Liver (tissue), 10 donors: ENCODE measurements at places on chromosomes 2 and 18. TPM values are rescaled to one million over a fixed set of nuclear protein-coding genes. Genes with fewer than 3 reads are reported as not detected.

DNA sequence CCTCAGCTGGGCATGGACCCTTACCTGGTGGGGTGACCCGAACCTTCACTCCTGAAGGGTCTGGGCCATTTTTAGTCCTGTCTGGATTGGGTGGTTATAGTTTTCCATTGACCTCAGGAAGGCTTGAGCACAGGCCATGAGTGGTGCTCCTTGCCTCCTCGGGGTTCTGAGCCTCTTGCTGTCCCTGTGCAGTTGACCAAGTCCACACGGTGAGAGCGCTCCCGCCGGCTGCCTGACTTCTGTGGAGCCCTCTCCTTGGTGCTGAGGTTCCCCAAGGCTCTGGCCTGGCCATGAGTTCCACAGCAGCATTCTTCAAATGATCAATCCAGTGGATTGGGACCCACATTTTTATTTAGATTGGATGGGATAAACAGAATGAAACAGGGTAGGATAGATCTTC is 159.5 kb downstream of the SEPTIN10 start:
- H3K4me1 ChIP-seq: peaks cover 25% of the 10 kb centered on the region
- H3K27me3 ChIP-seq: no peaks in the 10 kb centered on the region
- no peak overlapping the region for H3K27ac ChIP-seq
- no peaks in the 10 kb centered on the region for H3K36me3 ChIP-seq

DNA sequence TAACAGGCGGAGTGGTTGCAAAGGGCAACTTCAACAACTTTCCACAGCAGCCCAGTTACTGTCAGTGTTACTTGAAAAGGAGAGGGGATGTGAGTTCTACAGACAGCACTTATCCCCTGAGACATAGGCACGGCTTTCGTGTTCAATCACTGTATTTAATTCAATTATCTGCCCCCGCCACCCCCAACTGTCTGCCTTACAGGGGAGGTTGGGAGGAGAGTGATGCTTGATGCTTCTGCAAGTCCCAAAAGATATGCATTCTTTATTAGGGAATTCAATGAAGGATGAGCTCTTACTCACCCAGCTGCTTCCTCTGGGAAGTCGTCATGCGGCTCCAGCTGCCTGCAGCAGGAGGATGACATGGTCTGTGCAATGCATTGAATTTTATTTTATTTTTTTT is 639.9 kb downstream of the DCC start:
- H3K4me1 ChIP-seq: no peaks in the 10 kb centered on the region
- no peak overlapping the region for H3K27ac ChIP-seq
- DNase-seq: no peak
- no peaks in the 10 kb centered on the region for H3K27me3 ChIP-seq

DNA sequence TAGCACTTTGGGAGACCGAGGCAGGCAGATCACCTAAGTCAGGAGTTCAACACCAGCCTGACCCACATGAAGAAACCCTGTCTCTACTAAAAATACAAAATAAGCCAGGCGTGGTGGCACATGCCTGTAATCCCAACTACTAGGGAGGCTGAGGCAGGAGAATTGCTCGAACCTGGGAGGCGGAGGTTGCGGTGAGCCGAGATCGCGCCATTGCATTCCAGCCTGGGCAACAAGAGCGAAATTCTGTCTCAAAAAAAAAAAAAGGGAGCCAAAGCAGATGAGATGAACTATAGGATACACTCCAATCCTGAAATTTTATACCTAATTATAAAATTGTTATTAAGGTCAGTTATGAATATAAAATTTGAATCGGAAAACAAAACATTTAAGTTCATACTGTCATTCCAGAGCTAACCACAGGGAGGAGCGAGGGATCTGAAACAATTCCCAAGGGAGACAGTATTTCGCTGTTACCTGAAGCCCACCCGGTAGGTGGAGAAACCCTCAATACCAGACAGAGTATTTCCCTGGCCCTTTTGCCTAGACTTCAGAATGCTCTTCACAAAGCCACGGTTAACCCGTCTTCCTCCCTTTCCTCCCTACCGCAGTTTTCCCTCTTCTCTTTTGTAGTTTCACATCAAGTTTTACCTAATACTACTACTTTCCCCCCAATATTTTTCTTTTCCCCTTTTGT is 1.4 kb downstream of the PPM1G start:
- DNase-seq: no peak
- no peak overlapping the region for H3K27ac ChIP-seq
- H3K4me3 ChIP-seq: peak overlapping the region; percentile 72
- H3K36me3 ChIP-seq: no peaks in the 10 kb centered on the region

DNA sequence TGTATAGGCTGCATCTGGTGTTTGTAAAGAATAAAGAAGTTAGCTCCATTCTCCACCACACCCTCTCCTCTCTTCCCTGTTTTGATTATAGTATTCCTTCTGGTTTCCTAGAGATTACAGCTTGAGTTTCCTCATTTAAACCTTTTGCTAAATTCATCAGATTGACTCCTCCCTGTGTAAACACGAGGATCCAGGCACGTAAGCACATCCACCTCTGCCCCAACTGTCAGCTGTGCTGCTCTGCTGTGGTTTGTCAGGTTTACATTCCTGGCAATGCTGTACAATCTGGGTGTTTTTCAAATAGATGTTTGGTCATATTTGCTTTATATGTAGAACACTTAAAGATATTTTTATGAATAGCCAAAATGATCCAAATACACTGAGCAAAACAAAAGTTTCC is 302.8 kb downstream of the PTGR3 start:
- H3K4me3 ChIP-seq: no peak overlapping the region
- H3K36me3 ChIP-seq: no peaks in the 10 kb centered on the region
- no peaks in the 10 kb centered on the region for H3K4me1 ChIP-seq
- no peak overlapping the region for H3K27ac ChIP-seq

- DNase-seq: no peak
- no peak overlapping the region for H3K4me3 ChIP-seq
- peaks cover 1% of the 10 kb centered on the region for H3K4me1 ChIP-seq
- H3K27me3 ChIP-seq: no peaks in the 10 kb centered on the region
- H3K27ac ChIP-seq: no peak overlapping the region
Measured at GRCh38 chr18:47831351-47831750, 99.1 kb downstream of the SMAD2 start.

DNA sequence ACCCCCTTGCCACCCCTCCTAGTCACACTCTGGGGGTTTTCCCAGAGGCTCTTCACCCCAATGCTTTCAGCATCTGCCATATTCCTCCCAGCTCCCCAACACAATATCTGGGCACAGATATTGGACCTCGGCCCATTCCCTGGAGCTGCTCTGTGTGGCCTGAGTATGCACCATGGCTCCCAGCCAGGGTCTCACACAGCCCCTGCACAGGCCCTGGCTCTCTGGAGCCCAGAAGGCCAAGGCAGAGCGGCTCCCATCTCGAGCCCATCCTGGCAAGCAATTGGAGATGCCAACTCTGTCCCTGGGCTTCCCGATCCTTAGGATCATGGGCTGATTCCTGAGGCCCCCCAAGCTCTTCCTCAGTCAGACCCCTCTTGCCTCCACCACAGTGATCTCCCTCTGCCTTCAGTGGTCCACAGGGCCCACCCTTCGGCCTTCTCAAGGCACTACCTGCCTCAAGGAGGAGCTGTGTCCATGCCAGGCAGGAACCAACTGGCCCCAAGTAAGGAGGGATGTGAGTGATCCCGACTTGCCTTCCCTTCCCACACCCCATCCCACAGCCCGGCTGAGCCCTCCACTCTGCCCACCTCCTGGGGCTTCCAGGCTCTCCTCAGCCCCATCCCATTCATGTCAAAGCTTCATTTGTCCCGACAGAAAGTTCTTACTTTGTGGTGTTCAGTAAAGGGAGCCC is 62.7 kb downstream of the ADD2 start:
- H3K27me3 ChIP-seq: no peaks in the 10 kb centered on the region
- H3K4me3 ChIP-seq: no peak overlapping the region
- no peaks in the 10 kb centered on the region for H3K4me1 ChIP-seq
- no peak overlapping the region for H3K27ac ChIP-seq

DNA sequence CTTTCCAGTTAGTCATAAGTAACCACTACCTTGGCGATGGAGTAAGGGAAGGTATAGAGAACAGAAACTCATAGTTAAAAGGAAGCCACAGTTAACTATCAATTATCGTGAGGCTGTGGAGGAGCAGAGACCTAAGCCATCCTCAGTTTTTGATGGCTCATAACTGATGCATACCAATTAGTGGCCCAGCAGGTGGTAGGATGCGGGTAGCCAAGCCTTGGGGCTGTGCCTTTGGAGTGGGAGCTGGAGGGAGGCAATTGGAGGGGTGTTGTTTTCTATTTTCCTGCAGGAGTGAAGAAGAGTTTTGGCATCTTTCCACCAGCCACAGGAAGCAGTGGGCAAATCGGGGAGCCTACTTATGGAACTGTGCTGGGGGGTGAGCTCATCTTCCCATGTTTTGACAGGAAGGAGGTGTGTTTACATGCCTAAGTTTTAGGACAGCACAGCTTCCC is 194.8 kb downstream of the TPGS2 start:
- no peak for DNase-seq
- no peaks in the 10 kb centered on the region for H3K36me3 ChIP-seq
- no peak overlapping the region for H3K27ac ChIP-seq
- no peaks in the 10 kb centered on the region for H3K4me1 ChIP-seq
- no peak overlapping the region for H3K4me3 ChIP-seq
- H3K27me3 ChIP-seq: no peaks in the 10 kb centered on the region

GRCh38 chr2:174078275-174078674 is 113.1 kb upstream of the SP3 start:
- H3K36me3 ChIP-seq: peaks cover 3% of the 10 kb centered on the region
- no peaks in the 10 kb centered on the region for H3K4me1 ChIP-seq
- H3K4me3 ChIP-seq: no peak overlapping the region
- no peak for DNase-seq

GRCh38 chr2:40416486-40416885 is 35.4 kb downstream of the SLC8A1 start:
- no peak overlapping the region for H3K27ac ChIP-seq
- H3K4me1 ChIP-seq: peaks cover 2% of the 10 kb centered on the region
- DNase-seq: no peak
- H3K4me3 ChIP-seq: no peak overlapping the region

GRCh38 chr18:67540559-67540958 is 24.0 kb upstream of the DSEL start:
- DNase-seq: no peak
- no peaks in the 10 kb centered on the region for H3K36me3 ChIP-seq
- no peaks in the 10 kb centered on the region for H3K4me1 ChIP-seq
- no peak overlapping the region for H3K27ac ChIP-seq

DNA sequence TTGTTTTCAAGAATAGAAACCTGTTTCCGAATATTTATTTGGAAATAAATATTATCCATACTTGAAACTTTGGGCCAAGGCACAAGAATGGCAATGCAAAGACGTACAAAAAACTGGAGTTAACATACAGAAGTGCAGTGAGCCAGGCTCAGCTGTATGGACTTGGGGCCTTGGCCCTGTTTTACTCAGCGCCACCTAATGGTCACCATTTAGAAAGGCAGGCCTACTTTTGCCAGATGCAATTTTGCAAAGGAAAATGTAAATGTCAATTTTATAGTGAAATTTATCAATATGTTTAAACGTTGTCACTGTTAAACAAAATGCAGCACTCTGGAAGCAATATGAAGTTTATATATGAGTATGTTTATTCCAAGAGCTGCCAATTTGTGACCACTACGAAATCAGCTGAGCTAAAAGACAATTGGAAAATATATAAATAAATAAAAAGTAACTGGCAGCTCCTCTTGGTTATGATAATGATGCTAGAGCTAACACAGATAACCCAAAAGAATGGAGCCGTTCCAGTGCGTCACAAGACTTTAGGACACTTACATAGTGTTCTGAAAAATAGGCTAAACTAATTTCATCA is 155.0 kb downstream of the ARHGAP15 start:
- H3K27me3 ChIP-seq: no peaks in the 10 kb centered on the region
- no peaks in the 10 kb centered on the region for H3K36me3 ChIP-seq
- no peak for DNase-seq

- peaks cover 3% of the 10 kb centered on the region for H3K4me1 ChIP-seq
- H3K27me3 ChIP-seq: no peaks in the 10 kb centered on the region
- H3K36me3 ChIP-seq: no peaks in the 10 kb centered on the region
- H3K27ac ChIP-seq: peak overlapping the region; percentile 58
- DNase-seq: no peak
- H3K4me3 ChIP-seq: no peak overlapping the region
Measured at GRCh38 chr2:20584045-20584398, 66.9 kb downstream of the HS1BP3 start.

- H3K27ac ChIP-seq: no peak overlapping the region
- no peak for DNase-seq
- H3K27me3 ChIP-seq: no peaks in the 10 kb centered on the region
- no peaks in the 10 kb centered on the region for H3K36me3 ChIP-seq
- H3K4me3 ChIP-seq: no peak overlapping the region
- H3K4me1 ChIP-seq: no peaks in the 10 kb centered on the region
Measured at GRCh38 chr2:192886636-192887035, 691.9 kb upstream of the TMEFF2 start.

- no peak for DNase-seq
- peak overlapping the region; percentile 77 for H3K27ac ChIP-seq
- no peaks in the 10 kb centered on the region for H3K27me3 ChIP-seq
- H3K4me1 ChIP-seq: peaks cover 62% of the 10 kb centered on the region
- peak overlapping the region; percentile 36 for H3K4me3 ChIP-seq
Measured at GRCh38 chr2:218405746-218406208, 6.1 kb downstream of the CTDSP1 start.

- no peaks in the 10 kb centered on the region for H3K36me3 ChIP-seq
- DNase-seq: peak; percentile 64
- H3K27ac ChIP-seq: peak overlapping the region; percentile 96
- peak overlapping the region; percentile 91 for H3K4me3 ChIP-seq
Measured at GRCh38 chr2:113157118-113157896, 16.5 kb upstream of the PSD4 start.

DNA sequence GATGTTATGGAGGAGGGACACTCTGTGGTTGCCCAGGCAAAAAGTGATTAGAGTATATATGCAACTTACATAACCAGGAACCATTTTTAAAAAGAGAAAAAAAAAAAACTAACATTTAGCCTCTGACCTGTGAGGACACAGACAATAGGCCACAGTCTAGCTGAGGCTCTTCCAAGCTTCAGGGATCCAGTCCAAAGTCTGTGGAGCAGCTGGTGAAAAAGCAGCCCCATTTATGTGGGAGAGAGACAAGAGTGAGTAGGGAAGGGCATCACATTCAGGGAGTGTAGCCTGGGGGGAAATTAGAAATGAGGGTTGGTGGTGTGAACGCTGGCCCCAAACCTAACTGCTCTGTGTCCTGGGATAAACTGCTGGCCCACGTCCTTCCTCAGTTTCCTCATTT is 122.8 kb downstream of the MYO5B start:
- H3K27ac ChIP-seq: no peak overlapping the region
- H3K27me3 ChIP-seq: no peaks in the 10 kb centered on the region
- H3K4me3 ChIP-seq: no peak overlapping the region
- no peaks in the 10 kb centered on the region for H3K36me3 ChIP-seq
- DNase-seq: no peak

PROM2 gene
- 0.19 TPM for total RNA-seq

CYP27A1 gene
- total RNA-seq: 354 TPM

SLC20A1 gene
- total RNA-seq: 56.9 TPM

SGPP2 gene
- not detected for total RNA-seq

SERPINB10 gene
- not detected for total RNA-seq

FMNL2 gene
- 9.3 TPM for total RNA-seq

CLIP4 gene
- total RNA-seq: 6.7 TPM

ERFE gene
- total RNA-seq: not detected

VWA3B gene
- total RNA-seq: not detected

SPHKAP gene
- total RNA-seq: not detected

CCDC150 gene
- total RNA-seq: 4.6 TPM

GCKR gene
- total RNA-seq: 9.6 TPM

DNAH7 gene
- 0.50 TPM for total RNA-seq

CCDC74B gene
- total RNA-seq: 0.17 TPM
